ENCODE measurements at places on chromosomes 13 and 19. TPM values are rescaled to one million over a fixed set of nuclear protein-coding genes. Genes with fewer than 3 reads are reported as not detected.
A peak's percentile ranks its signal among the peaks of the same experiment; 100 is the strongest.

GRCh38 chr13:70188567-70188966 is 80.3 kb upstream of the KLHL1 start:
- DNase-seq = peak; percentile 12

GRCh38 chr13:36430247-36431203 is 1.8 kb upstream of the CCNA1 start:
- peak; percentile 59 for DNase-seq

DNA sequence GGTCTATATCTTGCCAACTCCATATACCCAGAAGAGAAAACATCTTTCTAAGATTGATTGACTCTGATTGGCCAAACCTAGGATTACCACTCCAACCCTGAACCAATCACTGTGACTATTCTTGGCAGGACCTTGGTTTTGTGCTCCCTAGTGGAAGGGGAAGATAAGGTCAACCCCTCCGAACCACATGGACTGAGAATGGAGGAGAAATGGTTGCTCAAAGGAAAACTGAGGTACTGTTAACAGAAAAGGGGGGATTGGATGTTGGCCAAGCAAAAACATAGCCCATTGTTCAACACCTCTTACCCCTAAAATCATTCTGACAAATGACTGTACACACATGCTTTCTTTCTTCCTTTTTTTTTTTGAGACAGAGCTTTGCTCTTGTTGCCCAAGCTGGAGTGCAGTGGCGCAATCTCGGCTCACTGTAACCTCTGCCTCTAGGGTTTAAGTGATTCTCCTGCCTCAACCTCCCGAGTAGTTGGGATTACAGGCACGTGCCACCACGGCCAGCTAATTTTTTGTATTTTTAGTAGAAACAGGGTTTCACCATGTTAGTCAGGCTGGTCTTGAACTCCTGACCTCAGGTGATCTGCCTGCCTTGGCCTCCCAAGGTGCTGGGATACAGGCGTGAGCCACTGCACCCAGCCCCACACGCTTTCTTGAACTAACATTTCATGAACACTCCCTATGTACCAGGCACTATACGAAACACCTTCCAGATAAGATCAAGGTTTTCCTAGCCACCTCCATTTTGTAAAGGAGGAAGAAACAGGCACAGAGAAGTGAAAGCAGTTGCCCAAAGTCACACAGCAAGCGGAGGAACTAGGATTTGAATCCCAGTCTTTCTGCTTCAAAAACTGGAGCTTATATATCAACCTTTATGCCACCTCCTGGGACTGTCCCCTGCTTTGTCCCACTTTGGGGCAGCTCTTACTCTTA is 6.5 kb downstream of the MEIOSIN start:
- DNase-seq = no peak

DNA sequence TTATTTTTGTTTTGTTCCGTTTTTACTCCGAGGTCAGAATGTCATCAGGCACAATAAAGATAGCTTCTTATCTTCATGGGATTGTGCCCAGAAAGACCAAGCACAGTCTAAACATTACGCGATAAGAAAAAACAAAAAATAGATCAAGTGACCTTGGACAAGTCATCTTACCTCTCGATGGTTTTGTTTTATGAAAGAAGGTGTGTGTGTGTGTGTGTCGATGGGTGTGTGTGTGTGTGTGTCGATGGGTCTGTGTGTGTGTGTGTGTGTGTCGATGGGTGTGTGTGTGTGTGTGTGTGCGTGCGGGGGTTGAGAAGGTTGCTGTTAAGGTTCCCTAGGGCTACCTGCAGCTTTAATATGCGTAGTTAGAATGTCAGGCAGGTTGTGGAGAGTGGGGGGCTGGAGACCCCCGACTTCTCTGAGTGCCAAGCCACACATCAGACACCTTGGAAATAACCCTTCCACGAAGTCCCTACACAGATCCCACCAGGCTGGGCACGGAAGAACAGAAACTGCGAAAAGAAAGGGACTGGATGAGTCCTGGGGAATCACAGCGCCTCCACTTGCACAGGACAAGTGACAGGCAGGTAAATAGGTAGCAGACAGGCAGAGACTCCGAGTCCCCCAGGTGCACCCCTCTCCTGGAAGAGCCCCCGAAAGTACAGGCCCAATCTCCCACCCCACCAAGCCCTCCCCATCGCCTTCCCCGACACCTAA is 458 bp upstream of the ATP8A2 start:
- no peak for DNase-seq

- DNase-seq = no peak
Measured at GRCh38 chr19:50030937-50031336, 5.1 kb downstream of the ZNF473 start.

- DNase-seq = no peak
Measured at GRCh38 chr13:51666839-51667238, 82.6 kb downstream of the WDFY2 start.

GRCh38 chr13:49958321-49958720 is 22.2 kb upstream of the SPRYD7 start:
- DNase-seq = no peak

- no peak for DNase-seq
Measured at GRCh38 chr13:28338006-28338574, 156.8 kb downstream of the FLT1 start.

DNA sequence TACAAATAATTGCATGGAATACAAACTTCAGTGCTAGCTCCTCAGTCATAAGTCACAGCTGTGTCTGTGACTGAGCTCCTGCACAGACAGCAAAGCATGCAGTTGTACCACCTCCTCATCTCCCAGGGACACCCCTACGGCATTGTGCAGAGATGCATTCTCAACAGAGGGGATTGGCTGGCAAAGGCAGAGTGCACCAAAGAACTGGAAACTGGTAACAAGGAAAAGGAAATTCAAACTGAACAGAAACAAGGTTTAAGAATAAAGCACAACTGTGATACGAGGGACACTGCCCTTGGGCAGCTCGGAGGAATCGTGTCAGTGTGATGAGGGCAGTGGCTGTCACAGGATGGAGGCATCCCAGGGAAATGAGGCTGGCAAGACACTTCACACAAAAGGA is 126.1 kb upstream of the SOX1 start:
- no peak for DNase-seq

DNA sequence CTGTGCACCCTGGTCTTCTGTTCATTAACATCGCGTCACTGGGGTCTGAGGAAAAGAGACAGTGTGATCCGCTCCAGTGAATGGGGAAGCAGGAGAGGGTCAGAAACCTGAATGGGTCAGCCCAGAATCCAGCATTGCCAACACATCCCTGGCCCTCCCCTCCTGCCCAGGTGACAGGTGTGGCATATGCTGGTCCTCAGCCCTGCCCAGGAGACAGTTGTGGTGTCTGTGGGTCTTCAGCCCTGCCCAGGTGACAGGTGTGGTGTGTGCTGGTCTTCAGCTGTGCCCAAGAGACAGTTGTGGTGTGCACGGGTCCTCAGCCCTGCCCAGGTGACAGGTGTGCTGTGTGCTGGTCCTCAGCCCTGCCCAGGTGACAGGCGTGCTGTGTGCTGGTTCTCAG is 8.0 kb downstream of the TFDP1 start:
- DNase-seq = no peak

GRCh38 chr13:84894749-84895148 is 904.5 kb downstream of the SLITRK6 start:
- DNase-seq = no peak

CYP4F8 gene
- 2.0 TPM for total RNA-seq

GPR4 gene
- 2.2 TPM for total RNA-seq

NCR1 gene
- total RNA-seq = 0.32 TPM

JAK3 gene
- total RNA-seq = 13.4 TPM

F10 gene
- total RNA-seq = 8.2 TPM

PCDH9 gene
- total RNA-seq = 9.0 TPM

Data from mucosa of gallbladder (tissue), 1 donor.